Motor neuron (in vitro differentiated cells): ENCODE measurements at places on chromosomes 7 and 10.

- ATAC-seq: no peak
Measured at GRCh38 chr10:4359003-4359402, 467.0 kb upstream of the AKR1E2 start.

DNA sequence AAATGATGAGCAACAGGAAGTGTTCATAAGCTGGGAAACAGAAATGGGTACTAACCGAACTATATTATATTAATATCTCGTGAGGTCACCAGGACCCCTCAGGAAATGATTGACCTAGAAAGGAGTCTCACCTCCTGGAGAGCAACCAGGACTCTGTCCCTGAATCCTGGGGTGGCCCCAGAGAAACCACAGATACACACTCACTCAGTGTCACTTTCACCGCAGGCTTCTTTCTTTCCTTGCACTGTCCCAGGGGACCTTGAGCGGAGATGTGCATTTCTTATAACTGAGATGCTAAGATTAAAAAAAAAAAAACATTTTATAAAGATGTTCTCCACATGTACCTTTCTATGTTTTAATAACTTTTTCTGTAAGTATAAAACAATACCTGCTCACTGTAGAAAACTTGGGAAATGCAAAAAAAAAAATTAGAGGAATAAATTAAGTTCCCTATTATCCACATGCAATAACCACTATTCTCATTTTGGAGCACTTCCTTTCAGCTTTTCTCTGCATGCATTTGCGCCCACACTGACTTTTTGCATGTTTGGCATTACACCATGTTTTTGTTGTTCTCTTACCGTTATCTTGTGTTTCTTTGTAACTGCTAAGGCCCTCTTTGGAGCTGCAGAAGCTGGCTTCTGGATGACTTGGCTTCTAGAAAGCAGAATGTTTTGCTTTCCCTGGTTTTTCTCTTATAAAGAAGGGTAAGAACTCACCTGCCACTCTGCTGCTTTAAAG lies 15.0 kb downstream of the NOD1 start:
- ATAC-seq: no peak

GRCh38 chr7:114026486-114027089 lies 107.8 kb upstream of the PPP1R3A start:
- ATAC-seq: peak; percentile 20

DNA sequence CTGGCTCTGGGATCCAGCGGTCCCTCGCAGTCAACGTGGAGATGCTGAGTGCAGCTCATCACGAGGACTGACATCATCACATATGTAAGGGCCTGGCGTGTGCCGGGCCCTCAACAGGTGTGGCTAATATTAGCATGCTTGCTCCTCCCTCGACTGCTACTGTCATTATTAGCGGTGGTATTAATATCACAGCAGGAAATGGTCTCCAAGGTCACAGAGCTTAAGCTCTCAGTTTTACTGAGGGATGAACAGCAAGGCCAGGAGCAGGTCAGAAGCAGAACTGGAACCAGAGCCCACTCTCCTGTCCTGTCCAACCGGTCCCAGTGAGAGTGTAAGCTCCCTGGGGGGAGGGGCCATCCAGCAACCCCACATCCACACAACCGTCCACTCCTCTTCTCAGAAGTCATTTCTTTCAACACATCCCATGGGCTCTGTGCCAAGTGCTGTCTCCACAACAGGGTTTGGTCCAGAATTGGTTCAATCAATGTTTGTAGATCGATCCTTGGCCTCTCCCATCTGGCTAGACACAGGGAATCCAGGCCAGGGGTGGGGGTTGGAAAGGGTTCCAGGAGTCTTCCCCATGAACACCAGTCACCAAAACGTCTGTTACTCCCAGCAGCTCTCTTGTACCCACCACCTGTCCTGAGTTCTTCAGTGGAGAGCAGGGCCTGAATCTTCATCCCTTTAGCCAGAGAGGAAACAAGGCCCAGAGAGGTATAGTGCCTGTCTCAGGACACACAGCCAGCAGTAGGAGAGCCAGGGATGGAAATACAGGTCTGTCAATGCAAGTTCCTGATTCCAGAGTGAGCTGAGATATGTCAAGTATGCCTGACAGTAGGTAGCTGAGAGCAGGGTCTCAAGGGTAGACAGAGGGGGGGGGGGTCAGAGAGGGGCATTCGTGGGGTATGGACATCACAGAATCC lies 45.3 kb upstream of the ZMIZ1 start:
- ATAC-seq: peak; percentile 16
